Chondrocyte (in vitro differentiated cells): ENCODE measurements at places on chromosomes 5 and 9. TPM values are rescaled to one million over a fixed set of nuclear protein-coding genes. Genes with fewer than 3 reads are reported as not detected.

DNA sequence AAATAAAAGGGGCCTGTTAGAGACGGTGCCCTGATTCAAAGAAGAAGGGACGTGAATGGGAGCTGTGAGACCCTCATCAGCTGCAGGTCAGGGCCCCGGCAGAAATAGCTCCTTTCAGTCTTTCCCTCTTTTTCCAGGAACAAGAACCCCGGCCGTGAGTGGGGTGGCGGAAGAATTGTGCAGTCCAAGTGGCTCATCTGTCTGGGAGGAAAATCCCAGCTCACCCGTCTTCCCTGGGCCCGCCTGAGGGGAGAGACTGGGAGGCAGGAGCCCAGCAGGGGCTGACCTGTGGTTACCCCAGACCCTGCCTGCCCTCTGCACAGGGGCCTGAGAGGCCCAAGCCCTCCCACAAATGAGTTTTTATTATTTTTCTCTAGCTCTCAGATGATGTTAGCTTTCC is 24.8 kb upstream of the CSF1R start:
- no peak for DNase-seq
- peak overlapping the region; percentile 67 for H3K27ac ChIP-seq
- H3K36me3 ChIP-seq = peaks cover 8% of the 10 kb centered on the region
- peaks cover 78% of the 10 kb centered on the region for H3K4me1 ChIP-seq
- no peaks in the 10 kb centered on the region for H3K27me3 ChIP-seq

Gene INSL4
- not detected in 3 replicates for total RNA-seq

Gene GMCL2
- not detected in 3 replicates for total RNA-seq

- no peak for DNase-seq
- H3K27ac ChIP-seq = peak overlapping the region; percentile 77
- H3K27me3 ChIP-seq = no peaks in the 10 kb centered on the region
- H3K36me3 ChIP-seq = peaks cover 2% of the 10 kb centered on the region
- peaks cover 30% of the 10 kb centered on the region for H3K4me1 ChIP-seq
- H3K4me3 ChIP-seq = no peak overlapping the region
These were observed 152.1 kb downstream of the GNA14 start for GRCh38 chr9:77495834-77496671.

Gene NMUR2
- total RNA-seq = not detected in 3 replicates

GRCh38 chr5:90881626-90882150 is 323.1 kb downstream of the ADGRV1 start:
- no peak overlapping the region for H3K27ac ChIP-seq
- DNase-seq = no peak
- H3K27me3 ChIP-seq = peaks cover 2% of the 10 kb centered on the region
- no peaks in the 10 kb centered on the region for H3K4me1 ChIP-seq

Gene FAM200C
- 3.9 to 7.2 TPM (median 4.1 TPM) in 3 replicates for total RNA-seq

Gene OTP
- total RNA-seq = not detected in 3 replicates

DNA sequence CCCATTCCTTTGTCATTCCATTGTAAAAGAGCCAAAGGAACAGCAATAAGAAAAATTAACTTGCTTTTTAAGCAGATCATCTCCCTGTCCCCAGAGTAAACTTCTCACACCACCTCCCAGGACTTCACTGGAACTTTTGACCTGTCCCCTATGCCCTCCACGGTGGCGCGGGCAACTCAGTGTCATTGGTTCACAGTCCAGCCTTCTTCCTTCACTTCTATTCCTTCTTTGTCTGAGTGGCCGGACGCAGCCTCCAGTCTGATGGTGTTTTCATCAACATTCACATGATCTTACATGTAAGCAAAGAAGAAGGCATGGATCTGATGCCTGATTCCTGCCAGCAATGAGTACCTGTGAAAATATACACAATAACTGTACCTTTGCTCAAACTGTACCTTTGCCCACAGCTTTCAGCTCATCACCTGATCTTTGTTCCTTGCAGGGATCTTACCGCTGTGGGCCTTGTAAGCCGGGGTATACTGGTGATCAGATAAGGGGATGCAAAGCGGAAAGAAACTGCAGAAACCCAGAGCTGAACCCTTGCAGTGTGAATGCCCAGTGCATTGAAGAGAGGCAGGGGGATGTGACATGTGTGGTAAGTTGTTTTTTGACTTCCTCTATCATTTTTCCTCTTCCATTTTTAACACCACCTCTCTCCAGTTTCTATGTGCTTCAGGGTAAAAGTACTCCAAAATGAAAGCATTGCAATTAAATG is 32.5 kb downstream of the THBS4 start:
- no peak overlapping the region for H3K4me3 ChIP-seq
- H3K27ac ChIP-seq = no peak overlapping the region
- DNase-seq = no peak

DNA sequence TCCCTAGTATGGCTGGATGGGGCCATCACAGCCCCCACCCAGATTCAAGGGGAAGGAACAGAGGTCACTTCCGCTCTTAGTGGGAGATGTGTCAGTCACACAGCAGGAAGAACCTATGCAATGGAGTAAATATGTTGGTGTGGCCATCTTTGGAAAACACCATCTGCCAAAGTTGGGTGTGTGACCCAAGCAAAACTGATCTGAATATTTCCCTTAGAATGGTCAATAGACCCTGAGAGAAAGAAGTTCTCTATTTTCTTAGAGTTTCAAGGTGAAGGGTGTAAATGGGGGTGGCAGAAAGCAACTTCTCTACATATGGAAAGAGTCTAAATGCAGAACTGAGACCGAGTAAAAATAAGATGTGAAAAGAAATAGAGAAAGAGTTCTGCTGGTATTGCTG is 212.7 kb downstream of the ESM1 start:
- no peaks in the 10 kb centered on the region for H3K36me3 ChIP-seq
- peaks cover 18% of the 10 kb centered on the region for H3K4me1 ChIP-seq
- no peaks in the 10 kb centered on the region for H3K27me3 ChIP-seq
- H3K27ac ChIP-seq = no peak overlapping the region

Gene SYK
- 0.22 to 0.55 TPM in 2 of 3 replicates, not detected in the other for total RNA-seq

Gene OR1K1
- total RNA-seq = not detected in 3 replicates

DNA sequence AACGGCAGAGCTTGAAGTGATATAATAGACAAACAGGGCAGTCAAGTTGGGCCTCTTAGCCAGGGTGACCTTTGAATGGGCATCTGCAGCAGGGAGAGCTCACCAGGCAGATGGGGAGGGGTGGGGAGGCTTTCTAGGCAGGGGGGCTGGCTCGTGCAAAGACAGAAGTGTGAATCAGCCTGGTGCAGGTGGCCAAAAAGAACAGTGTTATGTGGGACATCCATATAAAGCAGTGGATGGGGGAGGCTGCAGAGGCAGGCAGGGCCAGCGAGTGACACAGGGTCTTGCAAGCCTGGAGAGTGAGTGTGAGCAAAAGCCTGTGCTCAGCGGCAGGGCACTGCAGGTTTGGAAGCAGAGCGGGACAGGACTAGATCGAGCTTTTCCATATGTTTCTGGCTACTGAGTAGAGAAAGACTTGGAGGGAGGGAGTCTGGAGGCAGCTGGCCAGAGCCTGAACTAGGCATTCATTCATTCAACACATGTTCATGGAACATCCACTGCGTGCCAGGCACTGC is 14.2 kb upstream of the TTLL11 start:
- no peak overlapping the region for H3K27ac ChIP-seq
- H3K4me1 ChIP-seq = peaks cover 16% of the 10 kb centered on the region
- H3K36me3 ChIP-seq = peaks cover 9% of the 10 kb centered on the region
- no peak overlapping the region for H3K4me3 ChIP-seq

- peak; percentile 37 for DNase-seq
- H3K4me1 ChIP-seq = peaks cover 9% of the 10 kb centered on the region
- H3K27ac ChIP-seq = no peak overlapping the region
- H3K36me3 ChIP-seq = peaks cover 4% of the 10 kb centered on the region
- H3K4me3 ChIP-seq = no peak overlapping the region
- no peaks in the 10 kb centered on the region for H3K27me3 ChIP-seq
These were observed 103.6 kb downstream of the GTF3C4 start for GRCh38 chr9:132773764-132774339.

DNA sequence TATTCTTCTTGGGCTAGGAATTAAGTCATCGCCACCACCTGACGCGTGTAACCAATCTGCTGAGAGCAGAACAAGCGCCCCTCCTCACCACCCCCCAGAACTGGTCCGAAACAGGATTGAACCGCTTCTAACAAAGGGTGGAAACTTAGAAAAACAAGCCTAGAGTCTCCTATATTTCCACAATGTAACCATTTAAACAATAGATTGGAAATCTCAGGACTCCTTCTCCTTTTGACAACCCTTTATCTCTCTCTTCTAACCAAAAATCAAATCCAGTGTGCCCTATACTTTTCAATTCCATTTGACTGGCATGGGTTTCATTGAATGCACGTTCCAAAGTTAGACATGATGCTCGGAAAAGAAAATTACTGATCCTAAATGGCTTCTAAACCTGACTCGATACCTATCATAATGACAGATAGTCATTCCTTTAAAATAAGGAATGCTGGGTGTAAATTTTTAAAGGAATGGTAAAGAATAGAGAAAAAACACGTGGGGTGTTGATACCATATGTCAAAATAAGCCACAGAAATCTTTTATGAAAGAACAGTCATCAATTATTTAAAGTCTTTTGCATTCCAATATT is 1.2 kb downstream of the ARRDC3 start:
- peak overlapping the region; percentile 98 for H3K27ac ChIP-seq
- H3K4me3 ChIP-seq = peak overlapping the region; percentile 85
- no peaks in the 10 kb centered on the region for H3K27me3 ChIP-seq
- H3K36me3 ChIP-seq = peaks cover 5% of the 10 kb centered on the region
- no peak for DNase-seq
- peaks cover 36% of the 10 kb centered on the region for H3K4me1 ChIP-seq

DNA sequence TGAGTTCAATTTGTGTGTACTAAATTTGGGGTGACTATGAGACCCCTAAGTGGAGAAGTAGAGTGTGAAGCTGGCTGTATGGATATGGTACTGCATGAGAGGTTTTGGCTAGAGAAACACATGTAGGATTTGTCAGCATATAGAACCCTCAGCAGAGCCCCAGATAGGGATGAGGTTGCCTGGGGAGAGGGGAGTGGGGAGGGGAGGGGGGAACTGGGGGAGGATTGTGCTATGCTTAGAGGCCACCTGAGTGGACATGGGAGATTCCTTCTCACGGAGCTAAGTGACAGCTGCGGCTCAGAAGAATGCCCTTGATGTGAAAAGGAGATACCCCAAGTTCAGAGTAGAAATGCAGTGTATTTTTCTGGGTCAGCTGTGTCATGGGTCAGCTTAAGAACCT is 11.2 kb downstream of the SLC22A5 start:
- peaks cover 12% of the 10 kb centered on the region for H3K36me3 ChIP-seq
- no peak for DNase-seq
- H3K4me3 ChIP-seq = no peak overlapping the region
- H3K27ac ChIP-seq = no peak overlapping the region

DNA sequence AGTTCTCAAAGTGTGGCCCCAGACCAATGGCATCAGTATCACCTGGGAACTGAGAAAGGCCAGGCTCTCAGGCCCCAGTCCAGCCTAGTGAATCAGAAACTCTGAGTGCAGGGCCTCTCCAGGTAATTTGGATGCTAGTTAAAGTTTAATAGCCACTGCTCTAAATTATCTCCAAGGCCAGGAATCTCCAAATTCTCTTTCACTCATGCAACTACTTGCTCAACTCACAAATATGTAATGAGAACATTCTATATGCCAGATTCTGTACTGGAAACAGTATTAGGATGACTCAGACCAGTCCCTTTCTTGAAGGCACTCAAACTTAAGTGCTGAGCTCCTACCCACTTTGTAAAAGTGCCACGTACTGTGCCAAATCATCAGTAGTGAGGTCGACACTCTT is 84.6 kb downstream of the PAPPA start:
- H3K4me3 ChIP-seq = no peak overlapping the region
- peaks cover 33% of the 10 kb centered on the region for H3K36me3 ChIP-seq
- H3K27me3 ChIP-seq = no peaks in the 10 kb centered on the region
- peak overlapping the region; percentile 97 for H3K27ac ChIP-seq
- peaks cover 88% of the 10 kb centered on the region for H3K4me1 ChIP-seq
- no peak for DNase-seq

Gene ZNF618
- total RNA-seq = 25.5 to 35.5 TPM (median 27.3 TPM) in 3 replicates

DNA sequence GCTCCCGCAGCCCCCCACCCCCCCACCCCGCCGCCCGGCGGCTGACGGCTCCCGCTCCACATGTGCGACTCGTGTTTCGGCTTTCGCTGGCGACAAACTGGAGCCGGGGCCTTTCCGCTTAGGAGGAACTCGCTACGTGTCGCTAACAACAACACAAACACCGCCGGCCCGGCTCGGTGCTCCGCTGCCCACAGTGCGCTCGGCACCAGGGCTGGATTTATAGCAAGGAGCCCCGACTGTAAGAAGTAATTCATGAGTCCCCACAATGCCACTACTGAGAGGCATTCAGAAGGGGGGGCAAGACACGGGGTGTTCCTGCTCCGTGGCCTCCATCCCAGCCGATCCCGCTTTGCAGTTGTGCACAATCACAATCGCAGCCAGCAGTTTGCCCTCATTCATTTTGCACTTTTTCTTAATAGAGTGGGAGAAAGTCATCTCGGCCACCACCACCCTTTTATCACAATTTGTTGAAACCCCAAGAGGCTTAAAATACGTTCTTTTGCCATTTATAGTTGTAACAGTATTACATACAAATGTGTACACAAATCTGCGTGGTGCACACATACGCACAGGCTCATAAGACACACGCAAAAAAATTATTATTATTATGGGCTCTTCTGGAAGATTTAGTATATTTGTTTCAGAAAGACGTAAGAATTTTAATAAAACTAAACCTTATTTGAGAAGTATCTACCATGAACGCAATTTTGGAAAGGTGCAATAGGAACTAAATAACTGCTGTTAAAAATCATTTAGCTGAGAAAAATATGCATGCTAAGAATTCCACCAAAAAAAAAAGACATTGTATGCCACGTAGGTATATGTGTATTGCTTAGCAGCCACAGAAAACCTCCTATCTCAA is 48.1 kb downstream of the EBF1 start:
- no peak for DNase-seq
- peak overlapping the region; percentile 96 for H3K27ac ChIP-seq
- peaks cover 8% of the 10 kb centered on the region for H3K36me3 ChIP-seq
- H3K27me3 ChIP-seq = no peaks in the 10 kb centered on the region
- peak overlapping the region; percentile 72 for H3K4me3 ChIP-seq
- H3K4me1 ChIP-seq = peaks cover 93% of the 10 kb centered on the region

DNA sequence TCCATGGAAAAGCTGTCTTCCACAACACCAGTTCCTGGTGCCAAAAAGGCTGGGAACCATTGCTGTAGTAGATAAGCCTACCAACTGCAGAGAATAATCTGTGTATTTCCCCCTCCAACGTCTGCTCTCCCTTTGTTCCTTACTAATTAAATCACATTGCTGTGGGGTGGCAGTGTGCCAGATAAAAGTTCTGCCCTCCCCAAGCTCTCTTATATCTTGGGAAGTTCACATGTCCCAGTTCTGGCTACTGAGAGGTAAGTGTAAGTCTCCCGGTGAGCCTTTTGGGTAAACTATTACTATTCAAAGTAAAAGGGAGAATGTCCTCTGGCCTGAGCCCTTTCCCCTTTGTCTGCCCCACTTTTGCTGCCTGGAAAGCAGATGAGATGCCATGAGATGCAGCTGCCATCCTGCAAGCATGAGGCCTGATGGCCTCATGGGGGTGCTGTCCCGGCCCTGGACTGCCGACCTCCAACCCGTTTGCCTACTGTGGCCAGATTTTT is 14.7 kb downstream of the ENC1 start:
- H3K4me3 ChIP-seq = no peak overlapping the region
- no peaks in the 10 kb centered on the region for H3K27me3 ChIP-seq
- DNase-seq = no peak
- peaks cover 22% of the 10 kb centered on the region for H3K4me1 ChIP-seq
- H3K27ac ChIP-seq = no peak overlapping the region
- peaks cover 14% of the 10 kb centered on the region for H3K36me3 ChIP-seq

Gene PCDHGB2
- total RNA-seq = 0.95 to 1.8 TPM (median 1.0 TPM) in 3 replicates

GRCh38 chr9:21096172-21096900 is 18.6 kb upstream of the IFNB1 start:
- H3K27ac ChIP-seq = peak overlapping the region; percentile 55
- H3K36me3 ChIP-seq = peaks cover 2% of the 10 kb centered on the region
- peak overlapping the region; percentile 5 for H3K4me3 ChIP-seq
- peaks cover 21% of the 10 kb centered on the region for H3K4me1 ChIP-seq
- H3K27me3 ChIP-seq = no peaks in the 10 kb centered on the region
- no peak for DNase-seq
